ENCODE measurements at places on chromosomes 5 and 9. TPM values are rescaled to one million over a fixed set of nuclear protein-coding genes. Genes with fewer than 3 reads are reported as not detected.

CCDC171 gene
- total RNA-seq = 2.9 TPM

PKN3 gene
- total RNA-seq = 14.0 TPM

BARHL1 gene
- total RNA-seq = not detected

HAPLN1 gene
- total RNA-seq = 170 TPM

GCNT1 gene
- 1.5 TPM for total RNA-seq

FAM151B gene
- 2.6 TPM for total RNA-seq

ENTREP1 gene
- total RNA-seq = 0.13 TPM

TRIM32 gene
- 14.3 TPM for total RNA-seq

PROP1 gene
- total RNA-seq = not detected

CD72 gene
- not detected for total RNA-seq

PPP3R2 gene
- total RNA-seq = not detected

MZB1 gene
- not detected for total RNA-seq

NOXA1 gene
- 0.56 TPM for total RNA-seq

SLC24A2 gene
- total RNA-seq = 1.1 TPM

FOXD4L5 gene
- total RNA-seq = not detected

NRARP gene
- not detected for total RNA-seq

ADGRD2 gene
- not detected for total RNA-seq

SLC6A3 gene
- not detected for total RNA-seq

TICAM2 gene
- 2.3 TPM for total RNA-seq

GDA gene
- 19.4 TPM for total RNA-seq

SELENOP gene
- total RNA-seq = not detected

PCDHB4 gene
- 1.7 TPM for total RNA-seq

ADAMTS12 gene
- 15.2 TPM for total RNA-seq

CDX1 gene
- not detected for total RNA-seq

BNC2 gene
- total RNA-seq = 14.4 TPM

TNFSF15 gene
- not detected for total RNA-seq

PCBD2 gene
- total RNA-seq = 6.0 TPM

ZFP2 gene
- total RNA-seq = 0.05 TPM

PCDHB15 gene
- total RNA-seq = 2.7 TPM

WNK2 gene
- total RNA-seq = 1.5 TPM

ANKRD31 gene
- total RNA-seq = 0.32 TPM

EQTN gene
- total RNA-seq = not detected

AQP7 gene
- not detected for total RNA-seq

FOXD4 gene
- total RNA-seq = 0.37 TPM

FOXD1 gene
- total RNA-seq = 16.1 TPM

ZSWIM6 gene
- 7.1 TPM for total RNA-seq

ARL14EPL gene
- 2.3 TPM for total RNA-seq

ZBED3 gene
- 6.7 TPM for total RNA-seq

TSSK1B gene
- total RNA-seq = not detected

CRB2 gene
- not detected for total RNA-seq

RANBP3L gene
- not detected for total RNA-seq

NIM1K gene
- total RNA-seq = 0.45 TPM

CARD19 gene
- total RNA-seq = 92.9 TPM

TMEM252 gene
- not detected for total RNA-seq

N4BP3 gene
- total RNA-seq = 0.03 TPM

CBY3 gene
- total RNA-seq = not detected

MUSK gene
- not detected for total RNA-seq

POU5F2 gene
- total RNA-seq = 0.82 TPM

IL7R gene
- 7.3 TPM for total RNA-seq
